CD4-positive, alpha-beta T cell treated with Interleukin-21 for 1 hour (primary cell): ENCODE measurements at places on chromosomes 12 and 14.

GRCh38 chr12:90295858-90296257 lies 587.2 kb upstream of the ATP2B1 start:
- no peak for DNase-seq

GRCh38 chr12:109864916-109865315 lies 15.4 kb downstream of the GLTP start:
- no peak for DNase-seq

GRCh38 chr12:120148011-120148410 lies 31.5 kb upstream of the RAB35 start:
- DNase-seq: no peak

DNA sequence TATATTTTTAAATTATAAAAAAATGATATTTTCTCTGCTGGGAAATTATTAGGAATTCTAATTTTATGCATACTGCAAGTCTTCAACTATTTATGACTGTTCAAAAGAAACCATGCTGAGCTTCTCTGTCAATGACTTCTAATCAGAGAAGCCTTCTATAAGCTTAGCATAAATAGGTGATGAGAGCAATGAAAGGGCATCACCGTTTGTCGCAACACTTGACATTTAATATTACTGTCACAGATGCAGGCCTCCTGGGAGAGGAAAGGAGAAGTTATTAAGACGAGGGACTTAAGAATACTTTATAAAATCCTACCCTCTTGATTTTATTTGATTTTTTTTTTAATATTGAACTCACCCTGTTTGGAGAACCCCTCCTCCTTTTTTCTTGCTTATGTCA lies 69.8 kb downstream of the CAPZA3 start:
- no peak for DNase-seq

DNA sequence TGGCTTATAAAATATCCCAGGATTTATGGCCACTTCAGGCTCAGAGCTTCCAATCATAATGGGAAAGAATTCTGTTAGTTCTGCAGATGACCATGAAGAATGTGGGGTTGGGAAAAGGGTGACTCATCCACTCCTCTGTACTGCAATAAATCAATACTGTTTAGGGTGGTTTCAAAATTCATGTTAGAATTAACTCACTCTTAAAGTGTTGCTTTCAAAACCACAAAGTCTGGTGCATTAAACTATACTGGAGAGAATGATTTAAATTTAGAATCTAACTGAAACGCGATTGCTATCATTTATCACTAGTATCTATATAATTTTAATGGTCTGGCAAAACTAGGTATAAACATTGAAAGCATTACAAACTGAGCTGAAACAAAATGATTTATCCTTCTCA lies 798 bp downstream of the CCDC198 start:
- DNase-seq: no peak

DNA sequence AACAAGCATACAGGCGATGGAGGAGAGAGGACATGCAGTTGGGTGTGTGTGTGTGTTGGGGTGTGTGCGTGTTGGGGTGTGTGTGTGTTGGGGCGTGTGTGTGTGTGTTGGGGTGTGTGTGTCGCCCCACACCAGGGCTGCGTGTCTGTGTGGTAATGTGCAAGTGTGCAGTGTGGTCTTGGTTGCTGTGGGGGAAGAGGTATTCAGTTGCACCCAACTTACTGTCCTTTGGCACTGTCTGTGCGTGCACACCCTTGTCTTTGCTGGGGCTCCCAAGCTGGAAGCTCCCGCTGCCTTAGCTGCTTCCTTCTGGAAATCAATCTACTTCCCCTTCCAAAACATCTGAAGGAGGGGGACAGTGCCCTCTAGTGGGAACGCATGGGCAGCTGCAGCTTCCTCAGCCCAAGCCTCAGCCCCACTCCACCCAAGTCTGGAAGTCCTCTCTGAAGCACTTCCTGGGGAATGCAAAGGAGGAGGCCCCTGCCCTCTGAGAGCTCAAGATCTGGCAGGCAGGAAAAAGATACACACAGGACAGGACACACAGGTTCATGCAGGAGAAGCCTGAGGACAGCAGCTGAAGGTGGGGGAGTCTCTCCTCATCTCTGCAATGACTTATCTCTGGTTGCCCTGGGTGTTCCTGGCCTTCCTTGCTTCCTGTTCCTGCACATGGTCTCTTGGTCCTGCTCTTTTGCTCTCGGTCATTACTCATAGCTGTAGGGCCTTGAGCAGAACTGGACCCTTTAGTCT lies 13.1 kb downstream of the ASIC1 start:
- DNase-seq: peak; percentile 64

DNA sequence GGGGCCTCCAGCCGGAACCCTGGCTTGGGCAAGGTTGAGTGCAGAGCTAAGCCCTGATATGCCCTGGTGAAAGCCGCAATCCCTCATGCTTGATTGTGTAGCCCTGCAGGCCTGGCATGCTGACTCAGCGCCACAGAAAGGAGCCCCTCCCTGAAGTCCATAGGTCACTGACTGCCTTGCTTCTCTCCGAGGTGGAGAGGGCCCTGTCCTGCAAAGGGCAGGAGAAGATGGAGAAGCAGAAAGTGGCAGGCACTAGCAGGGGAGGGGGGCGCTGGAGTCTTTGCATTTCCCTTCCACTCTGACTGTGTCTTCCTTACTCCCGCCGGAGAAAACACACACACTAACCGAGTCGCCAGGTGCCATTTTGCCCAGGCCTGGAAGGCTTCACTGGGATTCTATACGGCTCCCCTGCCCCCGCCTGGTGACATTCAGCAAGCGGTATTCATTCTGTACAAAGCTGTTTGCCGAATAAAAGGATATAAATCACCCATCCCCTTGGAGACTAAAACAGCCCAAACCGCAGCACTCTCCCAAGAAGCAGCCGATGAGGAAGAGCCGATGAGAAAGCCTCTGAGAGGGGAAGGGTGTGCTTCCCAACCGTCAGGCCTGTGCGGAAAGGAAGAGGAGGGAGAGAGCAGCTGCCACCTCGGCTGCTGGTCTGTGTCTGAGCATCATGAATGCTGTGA lies 69.8 kb downstream of the SLC6A12 start:
- no peak for DNase-seq

DNA sequence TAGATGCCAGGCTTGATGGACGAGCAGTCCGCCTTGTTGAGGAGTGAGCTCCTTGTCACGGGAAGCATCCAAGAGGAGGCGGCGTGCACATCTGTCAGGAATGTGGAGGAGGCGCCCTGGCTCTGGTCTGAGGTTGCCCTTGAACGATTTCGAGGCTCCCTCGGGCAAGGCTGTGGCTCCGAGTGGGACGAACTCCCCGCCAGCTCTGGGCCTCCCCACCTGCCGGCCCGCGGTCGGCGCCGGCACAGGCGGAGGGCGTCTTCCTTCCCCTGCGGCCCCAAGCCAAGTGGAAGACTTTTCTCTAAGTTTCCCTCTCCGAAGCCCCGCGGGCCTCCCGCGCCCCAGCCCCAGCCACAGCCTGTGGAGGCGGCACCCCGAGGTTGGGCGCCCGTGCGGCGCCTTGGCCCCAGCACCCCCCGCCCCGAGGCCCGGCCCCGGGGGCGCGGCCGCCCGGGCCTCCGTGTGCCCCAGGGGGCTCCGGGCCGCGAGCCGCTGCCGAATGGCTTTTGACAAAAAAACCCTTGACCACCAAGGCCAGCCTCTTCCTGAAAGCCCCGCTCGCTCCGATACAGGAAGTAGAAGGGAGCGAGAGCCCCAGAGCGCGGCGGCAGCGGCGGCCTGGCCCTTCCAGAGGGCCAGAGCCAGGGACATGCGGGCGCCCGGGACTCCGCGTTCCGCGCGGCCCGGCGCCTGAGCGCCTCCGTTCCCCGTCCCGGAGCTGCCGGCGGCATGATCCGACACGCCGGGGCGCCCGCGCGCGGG lies at the start of gene RIN3:
TSS of gene RIN3 (plus strand) at position 578 of the 762 bp plus-strand sequence. CDS start at position 730, 152 bp downstream.
- peak; percentile 56 for DNase-seq

GRCh38 chr12:101086490-101087135 lies 123.4 kb downstream of the SLC5A8 start:
- no peak for DNase-seq

GRCh38 chr12:103520686-103521215 lies 25.0 kb upstream of the C12orf42 start:
- no peak for DNase-seq

DNA sequence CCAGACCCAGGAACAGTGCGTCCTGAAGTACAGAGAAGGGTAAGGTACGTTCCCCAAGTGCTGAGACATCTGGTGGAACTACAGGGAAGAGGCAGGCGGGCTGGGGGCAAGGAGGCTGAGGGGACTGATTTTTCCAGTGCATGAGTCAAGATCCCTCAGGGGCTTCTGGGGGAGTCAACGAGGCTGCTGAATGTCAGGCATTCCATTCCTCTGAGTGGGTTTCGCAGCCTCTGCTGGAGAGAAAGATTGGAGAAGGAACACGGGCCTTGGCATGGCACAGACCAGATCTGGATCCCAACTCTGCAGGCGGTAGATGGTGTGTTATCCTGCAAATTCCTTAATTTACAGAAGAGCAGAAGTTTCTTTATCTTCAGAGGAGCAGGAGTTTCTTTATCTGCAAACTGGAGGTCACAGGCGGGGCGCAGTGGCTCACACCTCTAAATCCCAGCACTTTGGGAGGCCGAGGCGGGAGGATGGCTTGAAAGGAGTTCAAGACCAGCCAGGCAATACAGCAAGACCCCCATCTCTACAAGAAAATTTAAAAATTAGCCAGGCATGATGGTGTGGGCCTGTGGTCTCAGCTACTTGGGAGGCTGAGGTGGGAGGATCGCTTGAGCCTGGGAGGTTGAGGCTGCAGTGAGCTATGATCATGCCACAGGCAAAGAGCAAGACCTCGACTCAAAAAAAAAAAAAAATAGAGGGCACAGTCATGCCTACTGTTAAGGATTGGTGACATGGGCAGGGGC lies 132.6 kb upstream of the MAP1LC3B2 start:
- no peak for DNase-seq

DNA sequence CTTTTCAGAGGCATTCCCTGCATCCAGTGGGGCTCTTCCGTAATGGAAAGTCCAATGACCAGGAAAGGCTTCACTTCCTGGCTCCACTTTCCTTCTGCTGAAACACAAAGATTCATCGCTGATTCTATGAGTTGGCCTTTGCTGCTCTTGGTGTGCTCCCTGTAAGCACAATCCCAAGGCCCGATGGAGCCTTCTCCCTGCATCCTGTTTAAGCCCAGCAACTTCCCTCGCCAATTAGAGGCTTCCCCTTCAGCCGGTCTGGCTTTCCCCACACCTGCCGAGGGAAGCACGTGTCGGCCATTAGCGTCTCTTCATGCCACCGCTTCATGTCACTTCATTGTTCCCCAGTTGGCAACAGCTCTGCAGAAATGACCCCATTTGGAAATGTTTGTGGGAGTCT lies 693.9 kb downstream of the MED13L start:
- no peak for DNase-seq

DNA sequence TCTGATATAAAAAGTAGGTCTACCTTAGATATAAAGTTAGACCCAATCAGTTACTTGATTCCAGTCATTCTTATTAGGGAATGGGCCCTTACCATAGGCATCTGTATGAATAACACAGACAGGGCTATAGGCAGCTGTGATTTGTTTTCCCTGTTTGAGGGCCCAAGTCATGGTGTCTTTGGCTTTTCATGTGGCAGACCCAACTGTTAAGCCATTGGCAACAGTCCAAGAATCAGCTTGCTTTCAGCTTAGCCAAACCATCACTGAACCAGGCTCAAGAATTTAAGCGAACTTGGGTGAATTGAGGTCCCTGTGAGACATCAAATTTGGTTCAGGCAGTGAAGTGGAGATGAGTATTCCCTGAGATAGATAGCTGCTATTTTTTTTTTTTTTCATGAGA lies 111.2 kb downstream of the LRRIQ1 start:
- no peak for DNase-seq

DNA sequence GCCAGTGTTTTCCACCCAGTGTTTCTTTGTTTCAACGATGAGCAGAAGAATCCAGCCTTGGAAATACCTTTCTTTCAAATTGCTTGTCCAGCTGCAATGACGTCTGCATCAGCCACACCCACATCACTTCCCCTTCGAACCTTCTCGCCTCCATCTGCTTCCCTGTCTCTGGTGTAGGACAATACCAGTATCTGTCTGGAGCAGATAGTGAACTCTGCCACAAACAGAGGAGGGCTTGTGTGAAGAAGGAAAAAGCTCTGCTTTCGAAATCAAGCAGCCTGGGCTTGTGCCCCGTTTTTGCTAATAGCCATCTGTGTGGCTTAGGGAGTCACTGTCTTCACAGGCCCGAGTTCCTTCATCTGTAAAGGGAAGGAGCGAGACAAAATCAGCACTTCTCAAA lies 415.4 kb downstream of the ZFP36L1 start:
- DNase-seq: peak; percentile 34

DNA sequence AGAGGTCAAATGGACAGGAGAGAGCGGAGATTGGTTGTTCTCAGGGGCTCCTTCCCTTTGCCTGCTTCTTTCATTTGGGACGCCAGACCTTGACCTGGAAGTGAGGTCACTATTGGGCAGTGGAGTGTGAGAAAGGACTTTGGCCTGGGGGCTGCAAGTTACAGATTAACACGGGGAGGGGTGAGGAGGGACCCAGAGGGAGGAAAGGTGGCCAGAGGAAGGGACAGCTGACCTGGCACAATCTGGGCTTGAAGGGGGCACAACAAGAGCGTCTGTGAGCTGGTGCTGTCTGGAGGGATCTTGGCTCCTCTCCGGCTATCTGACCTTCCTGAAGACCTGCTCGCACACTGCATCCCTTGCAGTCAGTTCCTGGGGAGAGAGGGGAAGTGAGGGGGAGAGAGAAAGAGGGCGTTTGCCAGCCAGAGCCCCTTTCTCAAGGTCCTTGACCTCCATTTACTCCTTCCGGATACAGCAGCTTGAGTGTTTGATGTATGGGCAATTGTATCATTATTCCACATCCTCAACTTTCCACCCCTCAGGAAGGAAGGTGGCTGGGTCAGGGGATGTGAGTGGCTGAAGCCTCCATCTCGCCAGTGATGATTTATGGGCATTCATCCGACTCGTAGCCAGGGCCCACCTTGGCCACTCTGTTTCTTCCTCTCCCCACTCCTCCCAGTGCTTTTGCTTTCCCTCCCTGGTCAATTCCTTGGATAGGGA lies 4.7 kb downstream of the RBP5 start:
- no peak for DNase-seq
